Thyroid gland (tissue), 4 donors: ENCODE measurements at places on chromosomes 4 and X. TPM values are rescaled to one million over a fixed set of nuclear protein-coding genes. Genes with fewer than 3 reads are reported as not detected.
A peak's percentile ranks its signal among the peaks of the same experiment; 100 is the strongest.

GRCh38 chr4:53763813-53764597 lies 172.7 kb upstream of the LNX1 start:
- no peaks in the 10 kb centered on the region for H3K36me3 ChIP-seq
- DNase-seq = no peak
- no peak overlapping the region for H3K27ac ChIP-seq
- no peak overlapping the region for H3K4me3 ChIP-seq

GRCh38 chr4:47913861-47914219 lies 543 bp downstream of the NFXL1 start:
- DNase-seq = peak; percentile 47
- peaks cover 28% of the 10 kb centered on the region for H3K4me1 ChIP-seq
- peak overlapping the region; percentile 75 for H3K27ac ChIP-seq
- H3K27me3 ChIP-seq = no peaks in the 10 kb centered on the region
- peaks cover 8% of the 10 kb centered on the region for H3K36me3 ChIP-seq

- no peak for DNase-seq
- H3K36me3 ChIP-seq = no peaks in the 10 kb centered on the region
- no peaks in the 10 kb centered on the region for H3K4me1 ChIP-seq
- no peaks in the 10 kb centered on the region for H3K27me3 ChIP-seq
These were observed 67.8 kb upstream of the SORBS2 start for GRCh38 chr4:185879666-185880312.

CT83 gene
- not detected for total RNA-seq

DNA sequence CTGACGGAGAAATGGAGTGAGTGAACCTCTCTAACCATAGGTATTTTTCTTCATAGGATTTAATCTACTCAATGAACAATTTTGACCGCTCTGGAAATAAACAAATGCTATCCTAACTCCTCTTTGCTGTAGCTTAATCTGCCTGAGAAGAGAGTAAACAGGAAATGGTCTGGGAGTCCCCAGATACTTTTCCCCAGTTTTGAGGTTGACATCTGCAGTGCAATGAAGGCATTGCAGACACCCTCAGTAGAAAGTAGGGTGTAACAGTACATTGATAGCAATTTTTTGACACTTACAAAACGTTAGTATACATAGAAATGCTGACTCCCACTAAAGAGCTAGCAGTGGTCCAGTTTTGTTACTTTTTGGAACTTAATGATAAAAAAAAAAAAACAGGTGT lies 495.9 kb upstream of the FAM241A start:
- no peaks in the 10 kb centered on the region for H3K27me3 ChIP-seq
- H3K4me3 ChIP-seq = no peak overlapping the region
- no peaks in the 10 kb centered on the region for H3K4me1 ChIP-seq
- no peak for DNase-seq
- no peak overlapping the region for H3K27ac ChIP-seq
- H3K36me3 ChIP-seq = no peaks in the 10 kb centered on the region

DNA sequence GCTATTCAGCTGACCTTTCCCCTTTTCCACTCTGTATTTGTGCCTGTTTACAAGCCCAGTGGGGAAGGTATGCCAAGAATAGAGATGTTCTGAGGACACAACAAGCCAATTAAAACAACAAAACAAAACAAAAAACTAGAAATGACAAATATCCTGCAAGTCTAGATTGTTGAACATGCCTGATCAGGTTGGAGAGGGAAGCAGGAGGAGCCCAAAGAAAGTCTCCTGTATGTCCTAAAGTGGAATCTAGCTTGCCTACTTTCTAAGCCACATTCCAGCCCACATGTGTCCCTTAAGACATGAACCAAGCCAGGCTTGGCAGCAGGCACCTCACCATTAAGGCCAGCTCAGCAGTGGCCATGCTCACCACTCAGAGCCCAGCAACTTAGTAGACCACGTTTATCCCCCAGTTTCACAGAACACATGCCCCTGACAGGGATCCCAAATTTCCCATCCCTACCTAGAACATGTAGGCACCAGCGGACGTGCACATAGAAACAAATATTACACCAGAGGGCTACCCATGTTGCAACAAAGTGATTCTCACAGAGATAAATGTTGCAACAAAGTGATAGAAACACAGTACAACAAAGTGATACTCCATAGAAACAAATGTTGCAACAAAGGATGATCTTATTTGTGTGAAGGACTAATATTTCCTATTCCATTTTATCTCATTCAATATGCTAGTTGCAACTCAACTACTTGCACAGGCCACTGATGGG lies 48.3 kb downstream of the CD99L2 start:
- no peak overlapping the region for H3K27ac ChIP-seq
- H3K4me3 ChIP-seq = no peak overlapping the region

TNIP3 gene
- not detected for total RNA-seq

DNA sequence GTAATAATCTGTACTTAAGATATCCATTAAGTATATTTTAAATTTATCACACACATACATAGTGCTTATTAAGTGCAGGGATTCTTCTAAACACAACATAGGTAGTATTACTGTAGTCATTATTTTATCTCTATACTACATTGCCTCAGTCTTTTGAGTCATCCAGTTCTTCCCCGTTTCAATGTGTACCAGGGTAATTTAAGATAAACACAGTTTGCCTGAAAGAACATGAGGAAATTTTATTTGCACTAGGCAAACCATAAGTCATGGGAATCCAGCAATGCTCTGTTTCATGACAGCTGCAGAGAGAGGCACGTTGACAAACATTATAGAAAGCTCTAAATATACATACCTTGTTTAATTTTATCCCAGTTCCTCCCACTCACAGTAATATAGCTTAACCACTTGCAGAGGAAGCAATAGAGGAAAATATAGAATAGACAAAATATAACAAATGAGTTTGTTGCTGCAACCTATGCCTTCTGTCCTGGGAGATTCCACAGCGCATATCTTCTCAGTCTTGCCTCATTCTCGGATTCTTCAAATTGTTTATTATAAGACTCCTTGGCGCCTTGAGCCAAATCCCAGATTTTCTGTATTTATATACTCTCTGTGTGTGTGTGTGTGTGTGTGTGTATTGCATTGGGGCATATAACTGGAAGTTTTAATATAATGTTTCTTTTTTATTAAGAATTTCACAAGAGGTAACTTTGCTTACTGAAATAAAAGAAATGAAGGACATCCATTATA lies 258.6 kb downstream of the FAM133A start:
- no peaks in the 10 kb centered on the region for H3K27me3 ChIP-seq
- DNase-seq = no peak
- no peak overlapping the region for H3K27ac ChIP-seq
- no peak overlapping the region for H3K4me3 ChIP-seq
- H3K4me1 ChIP-seq = no peaks in the 10 kb centered on the region
- no peaks in the 10 kb centered on the region for H3K36me3 ChIP-seq

JADE3 gene
- 8.5 TPM for total RNA-seq

DNA sequence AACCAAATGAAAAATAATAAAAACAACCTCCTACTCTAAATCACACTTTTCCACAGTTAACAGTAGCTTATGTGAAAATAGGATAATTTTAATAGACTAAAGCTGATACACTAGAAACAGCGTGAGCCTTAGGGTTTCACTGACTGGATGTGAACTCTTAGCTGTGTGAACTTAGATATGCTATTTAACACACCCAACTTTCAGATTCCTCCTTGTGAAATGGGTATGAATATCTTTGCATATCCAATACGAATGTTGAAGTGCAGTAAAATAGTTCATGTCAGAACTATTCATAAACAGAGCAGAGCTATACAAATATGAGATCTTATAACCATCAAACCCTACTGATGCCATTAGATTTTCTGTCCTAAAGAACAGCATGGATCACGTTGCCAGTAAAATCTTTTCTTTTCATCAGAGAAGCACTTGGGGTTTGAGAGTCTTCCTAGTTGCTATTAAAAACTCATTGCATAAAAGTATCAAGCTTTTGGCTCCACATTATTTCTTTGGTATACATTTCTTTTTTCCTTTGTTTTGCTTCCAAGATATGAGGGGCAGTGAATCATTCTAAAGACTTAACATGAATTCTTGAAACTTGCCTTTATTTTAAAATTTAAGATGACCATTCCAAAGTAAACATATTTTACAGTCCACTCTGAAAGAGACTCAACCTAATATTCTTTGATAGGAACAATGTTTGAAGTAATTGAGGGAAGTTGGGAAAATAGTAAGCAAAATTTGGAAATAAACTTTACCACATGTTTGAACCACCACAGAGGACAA lies 102.4 kb downstream of the CPE start:
- H3K4me3 ChIP-seq = no peak overlapping the region
- no peaks in the 10 kb centered on the region for H3K36me3 ChIP-seq
- no peaks in the 10 kb centered on the region for H3K4me1 ChIP-seq
- no peaks in the 10 kb centered on the region for H3K27me3 ChIP-seq

MCF2 gene
- not detected for total RNA-seq

GRCh38 chr4:124121461-124121971 lies 591.0 kb downstream of the ANKRD50 start:
- no peaks in the 10 kb centered on the region for H3K4me1 ChIP-seq
- H3K27ac ChIP-seq = no peak overlapping the region
- no peak overlapping the region for H3K4me3 ChIP-seq
- no peaks in the 10 kb centered on the region for H3K36me3 ChIP-seq

- no peaks in the 10 kb centered on the region for H3K27me3 ChIP-seq
- H3K4me3 ChIP-seq = no peak overlapping the region
- no peak overlapping the region for H3K27ac ChIP-seq
- DNase-seq = no peak
- no peaks in the 10 kb centered on the region for H3K36me3 ChIP-seq
These were observed 246.6 kb downstream of the OPHN1 start for GRCh38 chrX:68186552-68187262.

CXCR3 gene
- total RNA-seq = 1.0 TPM

DNA sequence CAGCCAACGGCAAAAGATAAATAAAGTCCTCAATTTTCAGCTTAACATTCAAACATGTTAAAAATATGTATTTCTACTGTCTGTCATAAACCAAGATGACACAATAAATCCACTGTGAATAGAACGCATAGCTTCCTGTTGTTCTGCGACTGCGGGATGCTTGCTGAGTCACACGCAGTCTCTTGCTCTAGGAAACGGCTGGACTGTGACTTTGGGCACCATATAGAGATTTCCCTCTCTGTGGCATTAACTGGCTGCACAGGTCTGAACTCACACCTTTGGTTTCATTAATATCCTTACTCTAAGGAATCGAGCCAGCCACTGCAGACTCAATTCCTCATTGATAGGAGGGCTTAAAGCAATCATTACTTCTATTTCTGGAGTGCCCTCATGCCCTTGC lies 8.4 kb downstream of the BEND4 start:
- no peak overlapping the region for H3K27ac ChIP-seq
- no peaks in the 10 kb centered on the region for H3K4me1 ChIP-seq
- no peaks in the 10 kb centered on the region for H3K36me3 ChIP-seq
- no peak for DNase-seq
- H3K27me3 ChIP-seq = peaks cover 2% of the 10 kb centered on the region

- H3K4me3 ChIP-seq = no peak overlapping the region
- no peaks in the 10 kb centered on the region for H3K27me3 ChIP-seq
- no peaks in the 10 kb centered on the region for H3K4me1 ChIP-seq
- H3K36me3 ChIP-seq = no peaks in the 10 kb centered on the region
- H3K27ac ChIP-seq = no peak overlapping the region
These were observed 1695.2 kb downstream of the STIM2 start for GRCh38 chr4:28555866-28556265.

GRCh38 chr4:7192252-7193029 lies at the start of gene SORCS2:
Gene SORCS2, plus strand, starts transcription at chr4:7192538.
- peak within 1 kb of the TSS; percentile 37 for H3K4me3 ChIP-seq
- no peak within 1 kb of the TSS for H3K27ac ChIP-seq
- DNase-seq = peak; percentile 71

GRCh38 chr4:71415491-71415890 lies 76.7 kb downstream of the SLC4A4 start:
- no peak overlapping the region for H3K27ac ChIP-seq
- H3K36me3 ChIP-seq = no peaks in the 10 kb centered on the region

ARHGEF6 gene
- total RNA-seq = 7.8 TPM

DNA sequence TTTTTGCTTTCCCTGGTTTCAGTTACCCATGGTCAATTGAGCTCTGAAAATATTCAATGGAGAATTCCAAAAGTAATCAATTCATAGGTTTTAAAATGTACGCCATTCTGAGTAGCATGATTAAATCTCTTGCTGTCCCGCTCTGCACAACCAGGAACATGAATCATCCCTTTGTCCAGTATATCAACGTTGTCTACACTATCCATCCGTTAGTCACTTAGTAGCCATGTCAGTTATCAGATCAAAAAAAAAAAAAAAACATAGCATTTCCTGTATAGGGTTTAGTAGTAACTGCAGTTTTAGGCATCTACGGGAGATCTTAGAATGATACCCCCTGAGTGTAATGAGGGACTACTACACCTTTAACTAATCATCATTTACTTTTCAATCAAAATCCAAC lies 15.1 kb downstream of the LAMP2 start:
- no peak overlapping the region for H3K27ac ChIP-seq
- H3K27me3 ChIP-seq = no peaks in the 10 kb centered on the region
- no peak overlapping the region for H3K4me3 ChIP-seq
- no peaks in the 10 kb centered on the region for H3K36me3 ChIP-seq
- no peak for DNase-seq

GRCh38 chrX:118974088-118974907 lies at the start of gene LONRF3:
Gene LONRF3, plus strand, starts transcription at chrX:118974618. Its CDS starts 163 bp downstream, at chrX:118974781.
- H3K27me3 ChIP-seq = no peaks in the 10 kb centered on the region
- peak within 1 kb of the TSS; percentile 51 for H3K4me3 ChIP-seq
- peaks cover 5% of the 10 kb centered on the region for H3K4me1 ChIP-seq
- H3K27ac ChIP-seq = peak within 1 kb of the TSS; percentile 94
- no peaks in the 10 kb centered on the region for H3K36me3 ChIP-seq

FRG2 gene
- not detected for total RNA-seq

SHROOM2 gene
- total RNA-seq = 6.9 TPM

RNF175 gene
- not detected for total RNA-seq

ARX gene
- not detected for total RNA-seq

GRCh38 chr4:42101446-42101975 lies 50.9 kb downstream of the BEND4 start:
- no peaks in the 10 kb centered on the region for H3K4me1 ChIP-seq
- H3K27me3 ChIP-seq = no peaks in the 10 kb centered on the region
- H3K27ac ChIP-seq = no peak overlapping the region
- no peaks in the 10 kb centered on the region for H3K36me3 ChIP-seq

DNA sequence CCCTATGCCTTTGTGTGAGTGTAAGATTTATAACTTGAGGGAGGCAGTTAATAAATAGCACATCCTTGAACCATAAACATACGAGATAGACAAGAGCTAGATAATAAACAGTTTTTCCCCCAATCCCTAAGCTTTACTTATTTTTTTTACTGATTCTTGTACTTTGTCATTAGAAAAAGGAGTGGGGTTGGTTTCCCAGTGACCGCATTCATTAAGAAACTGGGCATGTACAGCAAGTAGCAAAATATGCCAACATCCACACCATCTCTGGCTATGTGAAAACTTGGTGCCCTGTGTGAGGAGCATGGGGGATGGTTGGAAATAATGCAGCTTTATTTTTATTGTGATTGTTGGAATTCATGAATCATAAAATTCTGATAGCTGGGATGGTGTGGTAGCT lies 176.2 kb downstream of the CBR4 start:
- DNase-seq = no peak
- peaks cover 15% of the 10 kb centered on the region for H3K4me1 ChIP-seq
- H3K27me3 ChIP-seq = no peaks in the 10 kb centered on the region

DNA sequence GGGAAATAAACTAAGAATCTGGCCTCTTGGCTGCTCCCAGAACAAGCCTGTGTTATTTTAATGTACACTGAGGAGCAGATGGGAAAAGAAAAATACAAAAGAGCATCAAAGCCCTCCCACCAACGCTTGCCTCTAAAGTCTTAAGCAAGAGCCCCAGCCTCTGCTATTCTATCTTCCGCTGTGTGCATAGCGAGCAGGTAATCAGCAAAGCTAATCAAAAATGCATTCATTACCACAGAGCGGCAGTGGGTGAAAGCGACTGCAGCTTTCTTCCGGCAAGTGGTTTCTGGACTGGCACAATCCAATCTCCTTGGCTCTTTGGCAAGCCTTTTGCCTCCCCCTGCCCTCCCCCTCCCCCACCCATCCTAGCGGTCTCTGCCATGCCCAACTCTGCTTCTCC lies 13.5 kb upstream of the GRIA3 start:
- H3K4me3 ChIP-seq = no peak overlapping the region
- no peaks in the 10 kb centered on the region for H3K36me3 ChIP-seq
- H3K27me3 ChIP-seq = no peaks in the 10 kb centered on the region

LARP7 gene
- 52.2 TPM for total RNA-seq
